ENCODE measurements at places on chromosomes 5 and 9.

DNA sequence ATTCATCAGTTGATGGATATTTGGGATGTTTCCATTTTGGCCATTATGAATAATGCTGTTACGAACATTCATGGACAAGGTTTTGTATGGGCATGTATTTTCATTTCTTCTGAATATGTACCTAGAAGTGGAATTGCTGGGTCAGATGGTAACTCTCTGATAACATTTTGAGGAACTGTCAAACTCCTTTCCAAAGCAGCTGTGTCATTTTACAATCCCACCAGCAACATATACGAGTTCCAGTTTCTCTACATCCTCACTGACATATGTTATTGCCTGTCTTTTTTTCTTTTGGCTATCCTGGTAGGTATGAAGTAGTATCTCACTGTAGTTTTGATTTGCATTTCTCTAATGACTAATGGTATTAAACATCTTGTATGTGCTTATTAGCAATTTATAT, 86.7 kb downstream of the PRKACG start:
- DNase-seq: no peak

DNA sequence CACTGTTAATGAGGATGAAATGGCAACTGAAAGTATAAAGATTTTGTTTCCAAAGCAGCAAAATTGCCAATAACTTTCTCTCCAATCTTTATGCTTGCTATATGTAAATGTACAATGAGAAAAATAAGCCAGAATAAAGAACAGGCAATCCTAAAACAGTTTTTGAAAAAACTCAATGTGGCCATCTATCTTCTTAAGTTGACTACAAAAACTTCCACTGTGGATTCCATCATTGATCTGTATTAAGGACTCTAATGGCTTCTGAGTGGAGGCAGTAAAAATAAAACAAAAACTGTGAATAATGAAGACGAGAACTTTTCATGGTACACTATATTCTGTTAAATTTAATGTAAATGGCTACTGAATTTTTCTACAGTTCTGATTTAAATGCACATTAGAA, 382.9 kb downstream of the TMEM232 start:
- DNase-seq: no peak

- DNase-seq: peak; percentile 23
Measured at GRCh38 chr5:172688349-172689217, 47.5 kb downstream of the NEURL1B start.

DNA sequence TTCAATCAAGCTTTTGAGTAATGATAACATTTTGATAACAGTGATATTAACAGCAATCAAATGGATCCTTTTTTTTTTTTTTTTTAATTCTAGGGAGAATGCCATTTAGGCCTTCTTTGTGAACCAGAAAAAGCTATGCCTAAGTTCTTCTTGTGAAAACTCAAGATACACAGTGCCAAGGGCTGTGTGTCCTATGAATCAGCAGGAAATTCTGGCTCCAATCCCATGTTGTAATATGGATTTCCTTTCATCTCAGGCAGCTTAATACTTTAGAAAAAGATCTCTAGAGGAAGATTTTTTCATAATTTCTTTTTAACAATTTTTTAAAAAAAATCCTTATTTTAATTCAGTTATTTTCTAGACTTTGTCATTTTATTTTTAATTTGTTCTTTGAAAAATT, 96.1 kb downstream of the NUDT12 start:
- DNase-seq: no peak

DNA sequence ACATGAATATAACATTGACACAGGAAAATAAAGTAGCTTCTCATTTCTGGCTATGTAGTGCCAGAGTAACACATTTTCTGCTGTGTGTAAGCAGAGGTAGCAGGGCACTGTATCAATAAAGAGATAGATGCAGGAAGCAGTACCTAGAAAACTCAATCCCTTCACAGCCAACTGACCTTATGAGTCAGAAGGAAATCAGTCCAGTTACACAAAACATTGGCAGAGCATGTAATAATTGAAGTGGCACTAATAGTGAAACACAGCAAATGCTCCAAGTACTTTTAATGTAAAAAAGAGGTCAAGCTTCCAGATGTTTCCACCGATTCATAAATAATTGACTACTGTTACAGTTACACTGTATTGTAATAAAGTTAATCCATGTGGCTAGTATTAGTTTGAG, 706.6 kb downstream of the EFNA5 start:
- no peak for DNase-seq

DNA sequence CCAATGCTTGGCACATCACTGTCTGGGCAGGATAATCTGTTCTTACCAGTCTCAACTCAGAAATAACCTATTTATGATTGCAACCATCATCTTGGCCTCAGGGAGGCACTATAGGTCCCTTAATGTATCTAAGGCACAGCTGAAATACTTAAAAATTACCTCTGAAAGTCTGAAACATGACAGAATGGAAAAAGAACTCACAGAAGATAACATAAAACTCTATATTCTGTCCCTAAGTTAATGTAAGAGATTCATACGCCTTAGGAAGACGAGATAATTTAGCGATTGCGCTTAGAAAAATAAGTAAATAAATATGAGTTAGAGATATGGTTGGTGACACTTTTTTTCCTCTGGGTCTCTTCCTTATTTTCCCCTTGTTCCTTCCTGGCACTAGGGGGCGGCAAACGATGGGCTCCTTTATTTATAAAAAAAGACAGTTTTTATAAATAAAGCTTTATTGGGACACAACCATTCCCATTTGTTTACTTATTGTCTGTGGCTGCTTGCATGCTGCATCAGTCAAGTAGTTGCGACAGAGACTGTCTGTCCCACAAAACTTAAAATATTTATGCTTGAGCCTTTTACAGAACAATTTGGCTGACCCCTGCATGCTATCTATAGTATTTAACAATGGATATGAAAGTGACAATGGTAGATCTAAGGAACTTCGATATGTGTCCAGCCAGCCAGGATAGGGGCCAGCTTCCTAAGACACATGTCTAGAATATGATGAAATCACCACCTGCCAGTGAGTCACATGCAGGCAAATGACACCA, 79.6 kb downstream of the PDE4D start:
- DNase-seq: no peak

DNA sequence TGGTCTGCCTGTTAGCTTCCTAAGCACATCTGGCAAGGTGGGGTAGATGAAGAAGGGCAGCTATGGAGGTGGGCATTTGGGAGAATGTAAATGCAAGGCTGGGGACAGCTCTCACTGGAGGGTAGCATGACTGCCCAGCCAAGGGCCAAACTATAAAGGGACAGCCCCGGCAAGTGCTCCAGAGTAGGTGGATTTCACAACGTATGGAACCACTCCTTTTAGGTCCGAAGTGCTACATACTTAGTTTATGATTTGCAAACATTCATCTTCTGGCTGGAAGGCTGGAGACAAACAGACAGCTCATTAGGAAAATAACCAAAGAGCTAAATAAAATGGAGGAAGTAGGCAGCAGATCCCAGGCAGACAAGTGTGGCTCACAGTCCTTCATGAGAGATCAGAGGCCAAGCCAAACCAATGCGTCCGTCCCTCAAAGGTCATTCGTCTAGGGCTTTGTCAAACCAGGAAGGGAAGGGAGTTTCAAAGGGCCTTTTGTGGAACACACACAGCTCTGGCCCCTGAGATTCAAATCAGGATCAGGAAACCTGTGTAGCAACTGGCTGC, 42.5 kb upstream of the GLRX start:
- no peak for DNase-seq

- DNase-seq: no peak
Measured at GRCh38 chr5:139862313-139862712, 66.7 kb downstream of the PSD2 start.

- peak; percentile 42 for DNase-seq
Measured at GRCh38 chr5:139481122-139481533, 1.4 kb downstream of the STING1 start.

- DNase-seq: no peak
Measured at GRCh38 chr9:3960661-3961144, 339.2 kb downstream of the GLIS3 start.

DNA sequence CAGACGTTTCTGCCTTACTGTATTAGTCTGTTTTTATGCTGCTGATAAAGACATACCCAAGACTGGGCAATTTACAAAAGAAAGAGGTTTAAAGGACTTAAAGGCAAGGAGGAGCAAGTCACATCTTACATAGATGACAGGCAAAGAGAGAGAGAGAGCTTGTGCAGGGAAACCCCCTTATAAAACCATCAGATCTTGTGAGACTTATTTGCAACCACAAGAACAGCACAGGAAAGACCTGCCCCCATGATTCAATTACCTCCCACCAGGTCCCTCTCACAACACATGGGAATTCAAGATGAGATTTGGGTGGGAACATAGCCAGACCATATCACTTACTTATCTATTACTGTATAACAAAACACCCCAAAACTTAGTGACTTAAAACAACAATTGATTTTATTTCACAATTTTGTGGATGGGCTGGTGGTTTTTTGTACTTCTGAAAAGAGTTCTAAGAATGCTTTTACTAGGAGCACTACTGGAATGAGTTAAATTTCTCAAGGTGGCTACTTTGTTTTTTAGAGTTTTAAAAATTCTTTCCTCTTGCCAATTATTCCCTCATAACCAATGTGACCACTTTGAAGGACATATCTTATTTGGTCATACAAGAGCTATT, 10.3 kb downstream of the RUSC2 start:
- DNase-seq: no peak

GRCh38 chr5:137280656-137281055, 218.5 kb downstream of the SPOCK1 start:
- DNase-seq: no peak

- DNase-seq: no peak
Measured at GRCh38 chr5:96822686-96823459, 15.1 kb upstream of the ERAP1 start.

GRCh38 chr5:156934450-156935211, 28.4 kb downstream of the TIMD4 start:
- peak; percentile 15 for DNase-seq

GRCh38 chr5:1137567-1138444, 25.9 kb upstream of the SLC12A7 start:
- no peak for DNase-seq

GRCh38 chr9:101495810-101496209, 37.8 kb upstream of the RNF20 start:
- no peak for DNase-seq

GRCh38 chr9:91776409-91777291, 173.4 kb downstream of the ROR2 start:
- DNase-seq: no peak

DNA sequence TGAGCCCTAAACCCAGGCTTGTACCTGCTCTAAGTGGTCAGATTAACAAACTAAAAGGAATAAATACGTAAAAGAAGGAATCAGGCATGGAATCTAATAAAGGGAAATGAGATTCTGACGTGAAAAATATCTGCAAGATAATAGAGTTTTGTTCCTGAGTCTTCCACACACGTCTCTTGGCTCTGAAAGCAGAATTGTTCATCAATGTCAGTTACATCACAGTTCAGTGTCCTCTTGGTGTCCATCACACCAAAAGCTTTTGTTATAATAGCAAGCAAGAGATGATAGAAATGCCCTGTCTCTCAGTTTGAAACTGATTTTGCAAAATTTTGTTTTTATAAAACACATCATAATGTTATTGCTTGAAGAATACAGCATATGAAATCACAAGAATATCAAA, 34.7 kb upstream of the NMUR2 start:
- DNase-seq: no peak

- DNase-seq: no peak
Measured at GRCh38 chr5:26662806-26663360, 375.5 kb downstream of the CDH9 start.

GRCh38 chr9:2403701-2404100, 217.9 kb upstream of the VLDLR start:
- DNase-seq: no peak

DNA sequence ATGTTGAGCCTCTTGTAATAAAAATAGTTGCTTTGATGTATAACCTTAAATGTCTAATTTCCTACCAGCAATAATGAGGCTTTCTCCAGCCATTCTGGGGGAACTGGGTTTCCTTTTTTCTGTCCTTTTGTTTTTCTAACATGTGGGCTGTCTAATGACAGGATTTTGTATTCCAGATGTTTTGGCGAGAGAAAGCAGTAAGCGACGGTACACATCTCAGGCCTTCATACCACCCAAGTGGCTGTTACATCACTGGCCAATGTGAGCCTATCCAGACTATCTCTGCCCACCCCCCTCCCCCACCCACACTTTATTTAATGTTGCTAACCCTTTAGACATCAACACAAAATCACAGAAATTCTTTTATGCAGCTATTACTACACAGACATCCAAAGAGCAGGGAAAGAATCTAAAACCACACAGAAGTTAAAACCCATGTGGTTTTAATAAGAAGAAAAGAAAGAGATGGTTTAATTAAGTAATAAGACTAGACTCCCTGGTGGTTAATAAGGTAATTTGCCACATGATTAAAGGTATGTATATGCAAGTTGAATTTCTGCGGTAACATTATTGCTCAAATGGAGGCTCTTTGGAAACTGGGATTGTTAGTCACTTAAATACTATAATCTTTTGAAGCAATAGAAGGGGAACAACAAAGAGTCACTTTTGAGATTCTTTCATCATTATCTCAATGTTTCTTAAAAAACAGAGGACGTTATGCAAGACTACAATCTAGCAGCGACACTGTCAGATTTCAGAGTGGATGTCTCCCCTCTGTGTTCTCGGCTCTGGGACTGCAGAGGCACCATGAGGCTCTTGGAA, 365.1 kb downstream of the ENC1 start:
- DNase-seq: no peak

- no peak for DNase-seq
Measured at GRCh38 chr5:172086194-172086975, 79.9 kb upstream of the FBXW11 start.

- no peak for DNase-seq
Measured at GRCh38 chr5:159206818-159207217, 2.5 kb downstream of the RNF145 start.

DNA sequence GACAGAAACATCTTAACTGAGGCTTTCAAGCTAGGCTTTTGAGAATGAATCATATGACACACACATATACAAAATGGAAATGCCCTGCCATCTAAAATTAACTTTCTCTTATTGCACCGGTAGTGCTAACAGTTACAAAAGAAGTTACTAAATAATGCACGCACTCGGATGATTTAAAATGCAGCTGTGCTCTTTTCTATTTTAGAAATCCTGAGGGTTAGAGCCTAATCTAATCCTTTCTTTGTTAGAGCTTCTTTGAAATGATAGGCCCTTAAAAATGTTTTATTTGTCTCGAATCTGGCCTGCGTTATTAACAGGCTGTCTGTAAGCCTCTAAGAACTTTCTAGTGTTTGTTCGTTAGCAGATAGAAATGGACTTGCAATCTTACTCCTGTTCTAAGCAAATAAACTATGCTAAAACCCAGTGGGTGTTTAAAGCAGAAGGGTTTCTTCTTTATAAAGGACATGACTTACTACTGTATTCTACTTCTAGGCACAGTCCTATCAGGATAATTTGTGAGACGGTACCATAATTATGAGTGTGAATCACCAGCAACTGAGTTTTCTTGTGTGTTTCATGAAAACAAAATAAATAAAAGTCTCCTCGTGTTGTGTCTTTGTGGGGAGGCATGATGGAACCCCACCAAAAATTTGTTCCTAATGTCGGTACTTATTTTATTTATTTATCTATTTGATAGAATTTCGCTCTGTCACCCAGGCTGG, 69.2 kb upstream of the MYO10 start:
- DNase-seq: no peak

GRCh38 chr5:36870399-36871040, 6.0 kb upstream of the NIPBL start:
- DNase-seq: no peak

- no peak for DNase-seq
Measured at GRCh38 chr9:127897193-127897692, 2.2 kb downstream of the ST6GALNAC6 start.

- no peak for DNase-seq
Measured at GRCh38 chr9:101859620-101860019, 121.2 kb upstream of the GRIN3A start.

- DNase-seq: no peak
Measured at GRCh38 chr5:67879620-67880510, 335.7 kb upstream of the PIK3R1 start.
